Stimulated activated CD4-positive, alpha-beta T cell treated with anti-CD3 and anti-CD28 coated beads, Interleukin-12 subunit alpha, Interleukin-12 subunit beta, amount 100 ng/mL, for 24 hours (primary cell): ENCODE measurements at places on chromosomes 16 and 17.

- no peak for DNase-seq
Observed at GRCh38 chr16:26396511-26397235, 670.1 kb upstream of the C16orf82 start.

- no peak for DNase-seq
Observed at GRCh38 chr16:5502944-5503343, 405.3 kb upstream of the EEF2KMT start.

DNA sequence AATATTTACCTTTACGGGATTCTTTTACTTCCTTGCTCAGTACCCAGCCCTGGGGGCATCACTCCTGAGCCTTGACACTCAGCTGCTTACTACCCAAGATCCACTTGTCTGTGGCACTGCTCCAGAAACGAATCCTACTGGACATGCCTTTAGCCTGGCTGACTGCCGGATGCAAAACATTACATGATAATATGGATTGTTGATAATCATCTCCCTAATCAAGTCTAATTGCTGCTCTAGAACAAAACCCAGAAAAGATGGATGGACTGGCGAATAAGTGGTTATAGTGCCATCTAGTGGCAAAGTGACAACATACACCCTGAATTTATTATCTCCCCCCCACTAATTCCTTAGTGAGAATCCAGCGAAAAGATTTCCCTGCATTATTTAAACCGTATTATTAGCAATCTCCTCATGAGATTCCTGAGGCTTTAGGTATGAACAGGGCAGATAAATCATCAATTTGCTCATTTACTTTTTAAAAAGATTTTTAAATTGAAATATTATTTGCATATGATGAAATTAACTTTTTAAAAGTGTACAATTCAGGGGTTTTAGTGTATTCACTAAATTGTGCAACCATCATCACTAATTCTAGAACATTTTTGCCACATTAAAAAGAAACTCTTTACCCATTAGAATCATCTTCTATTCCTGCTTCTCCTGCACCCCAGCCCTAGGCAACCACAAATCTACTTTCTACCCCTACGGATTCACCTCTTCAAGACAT lies 61.6 kb downstream of the RGS9 start:
- DNase-seq: no peak

GRCh38 chr17:81821603-81822311 lies 11.3 kb downstream of the MCRIP1 start:
- DNase-seq: no peak

- DNase-seq: no peak
Observed at GRCh38 chr17:17719966-17720543, 38.8 kb downstream of the RAI1 start.

DNA sequence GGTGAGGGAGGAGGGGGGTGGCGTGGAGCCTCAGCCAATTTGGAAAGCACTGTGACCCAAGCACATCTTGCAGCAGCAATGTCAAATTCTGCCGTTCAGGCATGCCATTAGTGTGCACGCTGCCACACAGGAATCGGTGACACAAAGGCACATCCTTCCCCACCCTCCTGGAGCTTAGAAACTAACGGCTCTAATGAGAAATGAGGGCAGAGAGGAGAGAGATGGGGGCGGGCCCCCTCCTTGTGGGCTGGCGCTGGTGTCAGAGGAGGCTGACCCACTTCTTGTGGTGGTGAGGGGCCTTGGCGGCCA lies 94.8 kb downstream of the RTN4RL1 start:
- DNase-seq: no peak

GRCh38 chr17:78089576-78090281 lies 38.8 kb downstream of the TMC6 start:
- DNase-seq: no peak

GRCh38 chr16:25158401-25158800 lies 46.9 kb downstream of the LCMT1 start:
- no peak for DNase-seq
